ENCODE measurements at places on chromosomes 3 and 15. TPM values are rescaled to one million over a fixed set of nuclear protein-coding genes. Genes with fewer than 3 reads are reported as not detected.
A peak's percentile ranks its signal among the peaks of the same experiment; 100 is the strongest.

- H3K36me3 ChIP-seq: peaks cover 4% of the 10 kb centered on the region
- H3K4me1 ChIP-seq: peaks cover 17% of the 10 kb centered on the region
- H3K27ac ChIP-seq: no peak overlapping the region
- H3K4me3 ChIP-seq: no peak overlapping the region
- DNase-seq: no peak
- H3K27me3 ChIP-seq: no peaks in the 10 kb centered on the region
These were observed 1005.9 kb upstream of the CFAP20DC start for GRCh38 chr3:60055765-60056164.

GRCh38 chr3:37554364-37554763, 307.3 kb upstream of the CTDSPL start:
- H3K4me1 ChIP-seq: no peaks in the 10 kb centered on the region
- DNase-seq: no peak
- H3K4me3 ChIP-seq: no peak overlapping the region
- no peaks in the 10 kb centered on the region for H3K27me3 ChIP-seq

DNA sequence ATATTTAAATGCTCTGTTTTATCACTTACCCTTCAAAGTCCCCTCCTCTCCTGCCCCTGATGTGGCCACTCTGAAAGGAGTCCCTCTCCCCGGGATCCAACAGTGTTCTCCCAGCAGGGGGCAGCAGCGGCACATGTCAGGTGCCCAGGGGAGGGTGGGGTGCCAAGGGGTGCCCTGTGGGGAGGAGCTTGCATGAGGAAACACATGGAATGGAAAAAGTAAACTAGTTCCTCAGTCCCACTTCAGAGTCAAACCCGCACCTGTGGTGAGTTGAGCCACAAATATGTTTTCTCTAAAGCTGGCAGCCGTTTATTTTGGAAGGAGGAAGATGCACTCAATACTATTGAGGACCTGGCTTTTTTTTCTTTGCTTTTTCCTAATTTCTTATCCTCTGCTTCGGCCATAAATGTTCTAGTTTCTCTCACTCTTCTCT, 30.1 kb upstream of the NRROS start:
- peak; percentile 86 for DNase-seq
- peak overlapping the region; percentile 68 for H3K27ac ChIP-seq
- no peaks in the 10 kb centered on the region for H3K27me3 ChIP-seq

DNA sequence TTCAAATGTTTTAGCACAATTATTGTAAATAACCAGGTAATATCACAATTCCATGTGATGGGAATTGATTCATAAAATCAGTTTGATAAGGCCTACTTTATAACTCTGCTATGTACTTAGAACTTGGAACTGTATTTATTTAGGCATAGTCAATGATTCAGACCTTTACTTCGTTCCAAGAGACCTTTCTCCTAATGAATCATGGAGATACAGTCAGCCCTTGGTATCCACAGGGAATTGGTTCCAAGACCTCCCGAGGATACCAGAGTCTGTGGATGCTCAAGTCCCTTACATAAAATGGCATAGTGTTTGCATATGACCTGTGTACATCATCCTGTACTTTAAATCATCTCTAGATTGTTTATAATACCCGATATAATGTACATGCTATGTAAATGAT, 60.8 kb upstream of the UMPS start:
- no peak overlapping the region for H3K4me3 ChIP-seq
- no peaks in the 10 kb centered on the region for H3K4me1 ChIP-seq
- no peak for DNase-seq
- no peaks in the 10 kb centered on the region for H3K36me3 ChIP-seq
- no peaks in the 10 kb centered on the region for H3K27me3 ChIP-seq
- H3K27ac ChIP-seq: no peak overlapping the region

- no peaks in the 10 kb centered on the region for H3K36me3 ChIP-seq
- no peak overlapping the region for H3K27ac ChIP-seq
- peaks cover 4% of the 10 kb centered on the region for H3K4me1 ChIP-seq
These were observed 212.2 kb downstream of the RBMS3 start for GRCh38 chr3:29493109-29493508.

- no peak for DNase-seq
- peaks cover 5% of the 10 kb centered on the region for H3K4me1 ChIP-seq
- no peak within 1 kb of the TSS for H3K27ac ChIP-seq
These were observed at the start of gene GPR27 for GRCh38 chr3:71753701-71754609. GPR27 (plus strand) TSS chr3:71753855; CDS start chr3:71754050, 195 bp downstream.

DNA sequence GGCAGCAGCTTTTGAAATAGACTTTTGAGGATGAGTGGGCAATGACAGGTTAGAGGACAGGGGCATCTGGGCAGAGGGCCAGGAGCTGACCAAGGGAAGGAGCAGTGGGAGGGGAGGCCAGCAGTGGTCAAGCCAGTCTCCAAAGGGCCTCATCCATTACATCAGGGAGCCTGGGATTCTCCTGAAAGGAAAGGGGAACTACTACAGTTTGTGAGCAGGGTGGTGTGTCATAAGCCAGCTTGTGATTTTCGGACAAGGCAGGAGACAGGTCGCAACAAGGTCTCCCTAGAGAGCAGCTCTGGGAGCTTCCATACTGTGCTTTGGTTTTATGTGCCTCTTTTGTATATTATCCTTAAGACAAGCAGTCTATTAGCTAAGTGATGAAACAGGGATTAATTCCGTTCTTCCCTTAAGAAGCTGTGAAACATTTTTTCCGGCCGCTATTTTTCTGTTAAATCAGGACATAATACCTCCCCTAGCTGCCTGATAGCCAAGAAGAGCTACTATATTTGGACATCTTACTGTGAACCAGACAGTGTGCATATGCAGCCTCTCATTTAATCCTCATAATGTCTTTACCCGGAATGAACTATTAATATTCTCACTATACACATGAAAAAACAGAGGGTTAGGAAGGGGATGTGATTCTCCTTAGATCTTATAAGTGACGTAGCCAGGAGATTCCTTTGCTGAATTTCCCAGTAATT, 46.4 kb downstream of the C2CD4B start:
- peak overlapping the region; percentile 1 for H3K27ac ChIP-seq
- no peak for DNase-seq
- H3K27me3 ChIP-seq: no peaks in the 10 kb centered on the region
- H3K36me3 ChIP-seq: no peaks in the 10 kb centered on the region
- H3K4me3 ChIP-seq: no peak overlapping the region

GRCh38 chr3:78791753-78792152, 976.0 kb downstream of the ROBO1 start:
- H3K27me3 ChIP-seq: no peaks in the 10 kb centered on the region
- DNase-seq: no peak
- H3K4me3 ChIP-seq: no peak overlapping the region

DNA sequence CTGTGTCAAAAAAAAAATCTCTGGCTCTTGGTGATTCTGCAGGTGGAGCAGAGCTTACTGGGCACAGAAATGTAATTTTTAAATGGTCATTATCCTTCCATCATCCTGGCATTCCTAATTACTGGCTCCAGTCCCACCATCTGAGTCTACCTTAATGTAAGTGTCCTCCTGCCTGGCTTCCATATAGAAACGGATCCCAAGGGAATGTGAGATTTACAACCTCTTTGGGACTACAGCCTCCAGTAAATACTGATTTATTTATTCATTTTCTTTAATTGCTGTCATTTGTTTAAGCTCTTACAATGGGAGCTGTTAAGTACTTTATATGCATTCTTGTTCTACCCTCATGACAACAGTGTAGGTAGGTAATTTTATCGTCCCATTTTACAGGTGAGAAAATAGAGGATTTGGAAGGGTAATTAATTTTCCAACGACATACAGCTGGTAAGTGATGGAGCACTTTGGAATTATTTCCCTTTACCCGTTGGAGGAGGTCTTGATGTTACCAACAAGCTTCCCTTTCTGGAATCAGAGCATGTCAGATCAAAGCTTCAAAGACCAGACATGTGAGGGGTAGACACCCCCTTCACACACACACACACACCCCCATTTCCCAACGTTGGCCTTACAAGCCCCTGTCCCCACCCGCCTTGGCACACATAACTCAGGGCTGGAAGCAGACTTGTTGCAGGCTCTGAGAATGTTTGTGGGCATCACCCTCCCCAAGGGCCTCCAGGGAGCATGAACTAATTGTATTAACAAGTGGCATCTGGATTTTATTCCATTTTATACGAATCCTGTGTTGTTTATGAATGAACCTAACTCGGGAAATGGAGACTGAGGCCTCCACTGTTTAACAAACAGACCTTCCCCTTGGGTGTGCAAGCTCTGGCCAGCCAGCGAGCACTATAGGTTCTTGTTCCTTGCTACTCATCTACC, 116.9 kb downstream of the ALDH1A2 start:
- H3K36me3 ChIP-seq: no peaks in the 10 kb centered on the region
- H3K4me1 ChIP-seq: no peaks in the 10 kb centered on the region
- DNase-seq: no peak
- H3K27me3 ChIP-seq: peaks cover 17% of the 10 kb centered on the region
- H3K27ac ChIP-seq: no peak overlapping the region
- H3K4me3 ChIP-seq: no peak overlapping the region

GRCh38 chr3:45105855-45106671, 40.1 kb downstream of the CDCP1 start:
- H3K36me3 ChIP-seq: no peaks in the 10 kb centered on the region
- DNase-seq: peak; percentile 80
- peaks cover 11% of the 10 kb centered on the region for H3K27me3 ChIP-seq
- H3K4me3 ChIP-seq: no peak overlapping the region
- H3K27ac ChIP-seq: no peak overlapping the region
- peaks cover 48% of the 10 kb centered on the region for H3K4me1 ChIP-seq

- H3K4me1 ChIP-seq: peaks cover 16% of the 10 kb centered on the region
- H3K27ac ChIP-seq: no peak overlapping the region
- no peak for DNase-seq
- no peaks in the 10 kb centered on the region for H3K36me3 ChIP-seq
- H3K4me3 ChIP-seq: no peak overlapping the region
- no peaks in the 10 kb centered on the region for H3K27me3 ChIP-seq
These were observed 7.2 kb downstream of the APBA2 start for GRCh38 chr15:28892789-28893610.

- H3K4me3 ChIP-seq: no peak overlapping the region
- no peaks in the 10 kb centered on the region for H3K36me3 ChIP-seq
- no peaks in the 10 kb centered on the region for H3K4me1 ChIP-seq
- no peaks in the 10 kb centered on the region for H3K27me3 ChIP-seq
These were observed 1710.1 kb downstream of the SI start for GRCh38 chr3:163368168-163368567.

GRCh38 chr15:56411122-56411749, 46.0 kb downstream of the TEX9 start:
- no peak for DNase-seq
- H3K36me3 ChIP-seq: no peaks in the 10 kb centered on the region
- H3K27ac ChIP-seq: no peak overlapping the region
- no peaks in the 10 kb centered on the region for H3K4me1 ChIP-seq

Gene ADGRG7
- 0.14 TPM for total RNA-seq
